Activated naive CD4-positive, alpha-beta T cell treated with anti-CD3 and anti-CD28 coated beads, Interleukin-2, amount 10 ng/mL, durations not matched to agents 7 days and 5 days (primary cell): ENCODE measurements at places on chromosomes 7 and 10.
A peak's percentile ranks its signal among the peaks of the same experiment; 100 is the strongest.

DNA sequence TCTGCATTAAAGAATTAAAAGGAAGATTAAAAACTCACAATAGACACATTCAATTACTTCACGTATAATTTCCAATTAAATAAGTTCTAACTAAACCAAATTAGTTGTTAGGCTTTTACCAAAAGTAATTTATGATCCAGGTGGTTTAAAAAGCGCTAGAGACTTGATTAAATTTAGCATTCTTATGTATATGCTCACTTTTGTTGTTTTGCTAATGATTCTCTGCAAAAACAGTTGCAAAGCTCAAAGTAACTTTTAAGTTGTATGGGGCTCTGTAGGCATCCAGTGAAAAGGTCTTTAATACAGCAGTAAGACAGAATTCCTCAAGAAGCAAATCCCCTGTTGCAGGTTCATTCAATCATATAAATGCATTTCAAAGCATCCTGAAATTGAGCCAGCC lies 15.5 kb upstream of the PNPLA8 start:
- no peaks in the 10 kb centered on the region for H3K4me1 ChIP-seq
- no peak for DNase-seq
- H3K4me3 ChIP-seq, result no peak overlapping the region

GRCh38 chr7:42161719-42162118 lies 75.3 kb downstream of the GLI3 start:
- no peak overlapping the region for H3K4me3 ChIP-seq
- DNase-seq, result no peak
- H3K27me3 ChIP-seq, result no peaks in the 10 kb centered on the region

- peaks cover 54% of the 10 kb centered on the region for H3K4me1 ChIP-seq
- peak overlapping the region; percentile 95 for H3K27ac ChIP-seq
- H3K4me3 ChIP-seq, result peak overlapping the region; percentile 98
- peaks cover 25% of the 10 kb centered on the region for H3K27me3 ChIP-seq
- peaks cover 8% of the 10 kb centered on the region for H3K36me3 ChIP-seq
These were observed 1.9 kb downstream of the HIPK2 start for GRCh38 chr7:139775829-139776266.

DNA sequence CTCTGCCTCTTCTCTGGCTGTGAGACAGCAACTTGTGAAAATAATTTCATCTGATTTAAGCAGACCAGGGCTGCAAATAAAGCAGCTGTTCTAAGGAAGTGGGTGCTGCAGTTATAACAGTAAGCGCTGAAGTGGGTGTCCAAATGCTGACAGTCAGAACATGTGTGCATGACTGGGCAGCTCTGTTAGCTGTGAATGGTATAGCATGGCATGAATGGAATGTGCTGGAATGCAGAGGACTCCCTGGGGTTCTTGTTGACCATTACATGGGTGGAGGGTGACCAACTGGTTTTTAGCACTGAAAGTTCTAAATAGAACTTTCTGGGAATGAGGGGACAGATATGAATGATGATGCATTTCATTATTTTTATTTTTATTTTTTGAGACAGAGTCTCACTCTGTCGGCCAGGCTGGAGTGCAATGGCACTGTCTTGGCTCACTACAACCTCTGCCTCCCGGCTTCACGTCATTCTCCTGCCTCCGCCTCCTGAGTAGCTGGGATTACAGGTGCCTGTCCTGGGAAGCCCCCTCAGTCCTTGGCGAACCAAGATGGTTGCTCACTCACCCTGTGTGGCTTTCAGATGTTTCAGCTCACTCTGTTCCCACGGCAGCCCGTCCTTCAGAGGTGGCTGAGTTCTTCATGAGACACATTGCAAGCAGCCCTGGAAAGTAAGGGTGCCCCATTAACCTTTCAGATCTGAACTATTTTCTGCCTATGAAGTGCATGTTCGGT lies 319.8 kb upstream of the PHYHIPL start:
- no peaks in the 10 kb centered on the region for H3K4me1 ChIP-seq
- H3K27ac ChIP-seq, result no peak overlapping the region

GRCh38 chr7:29527505-29528108 lies 36.0 kb upstream of the PRR15 start:
- H3K27ac ChIP-seq, result no peak overlapping the region
- no peaks in the 10 kb centered on the region for H3K36me3 ChIP-seq
- H3K4me1 ChIP-seq, result no peaks in the 10 kb centered on the region
- H3K4me3 ChIP-seq, result no peak overlapping the region

GRCh38 chr10:123911866-123912265 lies 20.3 kb upstream of the CPXM2 start:
- H3K27ac ChIP-seq, result no peak overlapping the region
- no peak overlapping the region for H3K4me3 ChIP-seq
- DNase-seq, result no peak
- peaks cover 32% of the 10 kb centered on the region for H3K27me3 ChIP-seq
- no peaks in the 10 kb centered on the region for H3K36me3 ChIP-seq

DNA sequence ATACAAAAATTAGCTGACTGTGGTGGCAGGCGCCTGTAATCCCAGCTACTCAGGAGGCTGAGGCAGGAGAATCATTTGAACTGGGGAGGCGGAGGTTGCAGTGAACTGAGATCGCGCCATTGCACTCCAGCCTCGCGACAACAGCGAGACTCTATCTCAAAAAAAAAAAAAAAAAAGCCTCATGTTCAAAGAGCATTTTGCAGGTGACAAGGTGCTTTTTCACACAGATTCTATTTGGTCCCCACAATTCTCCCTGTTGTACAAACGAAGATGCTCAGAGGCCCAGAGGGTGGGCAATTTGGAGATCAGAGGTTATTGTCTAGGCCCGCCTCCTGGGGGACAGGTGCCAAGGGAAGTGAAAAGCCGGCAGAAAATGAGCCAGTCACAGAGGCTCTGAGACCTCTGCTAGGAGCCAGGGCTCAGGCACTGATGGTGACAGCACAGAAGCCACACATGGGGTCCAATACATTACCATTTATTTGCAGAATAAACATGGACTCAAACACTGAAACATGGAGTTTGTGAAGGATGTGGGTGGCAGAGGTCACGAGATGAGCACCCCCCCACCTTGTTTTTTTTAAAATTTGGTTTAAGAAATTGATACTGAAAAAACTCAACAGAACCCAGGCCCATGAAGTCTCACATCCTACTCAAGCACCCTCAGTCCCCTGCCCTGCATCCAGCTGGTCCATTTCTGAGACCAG lies 882 bp upstream of the GAL3ST4 start:
- peak overlapping the region; percentile 93 for H3K27ac ChIP-seq
- peak; percentile 46 for DNase-seq
- peaks cover 6% of the 10 kb centered on the region for H3K36me3 ChIP-seq
- peaks cover 42% of the 10 kb centered on the region for H3K27me3 ChIP-seq
- peaks cover 71% of the 10 kb centered on the region for H3K4me1 ChIP-seq
- H3K4me3 ChIP-seq, result peak overlapping the region; percentile 74

GRCh38 chr7:127089146-127089545 lies 163.6 kb downstream of the GRM8 start:
- no peak overlapping the region for H3K27ac ChIP-seq
- H3K27me3 ChIP-seq, result no peaks in the 10 kb centered on the region
- no peak overlapping the region for H3K4me3 ChIP-seq

DNA sequence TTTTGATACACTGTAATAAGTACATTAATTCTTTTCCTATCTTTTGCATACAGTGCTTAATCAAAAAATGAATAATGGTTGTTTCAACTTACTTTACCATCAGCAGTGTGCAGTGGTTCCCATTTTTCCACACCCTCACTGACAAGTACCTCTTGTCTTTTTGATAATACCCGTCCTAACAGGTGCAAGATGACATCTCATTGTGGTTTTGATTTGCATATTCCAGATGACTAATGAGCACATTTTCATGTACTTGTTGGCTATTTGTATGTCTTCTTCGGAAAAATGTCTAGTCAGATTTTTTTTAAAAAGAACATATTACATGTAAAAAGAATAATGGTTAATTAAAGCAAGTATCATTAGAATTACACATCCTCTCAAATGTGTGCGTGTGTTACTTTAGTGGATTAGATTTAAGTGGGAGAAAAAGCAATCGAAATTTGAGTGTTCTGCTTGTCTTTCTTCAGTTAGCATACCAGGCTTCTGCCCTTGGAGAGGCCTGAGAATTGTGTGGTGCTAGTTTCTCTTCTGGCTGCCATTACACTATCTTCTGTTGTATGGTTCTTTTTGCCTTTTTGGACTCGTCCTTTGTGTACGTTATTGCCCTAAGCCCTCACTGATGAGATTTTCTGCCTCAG lies 291.2 kb downstream of the AUTS2 start:
- H3K27me3 ChIP-seq, result no peaks in the 10 kb centered on the region
- no peaks in the 10 kb centered on the region for H3K36me3 ChIP-seq
- H3K4me3 ChIP-seq, result no peak overlapping the region
- H3K4me1 ChIP-seq, result no peaks in the 10 kb centered on the region
- no peak for DNase-seq
